CD4-positive, alpha-beta T cell treated with Interferon alpha-2 for 1 hour (primary cell): ENCODE measurements at places on chromosomes 16 and 17.

DNA sequence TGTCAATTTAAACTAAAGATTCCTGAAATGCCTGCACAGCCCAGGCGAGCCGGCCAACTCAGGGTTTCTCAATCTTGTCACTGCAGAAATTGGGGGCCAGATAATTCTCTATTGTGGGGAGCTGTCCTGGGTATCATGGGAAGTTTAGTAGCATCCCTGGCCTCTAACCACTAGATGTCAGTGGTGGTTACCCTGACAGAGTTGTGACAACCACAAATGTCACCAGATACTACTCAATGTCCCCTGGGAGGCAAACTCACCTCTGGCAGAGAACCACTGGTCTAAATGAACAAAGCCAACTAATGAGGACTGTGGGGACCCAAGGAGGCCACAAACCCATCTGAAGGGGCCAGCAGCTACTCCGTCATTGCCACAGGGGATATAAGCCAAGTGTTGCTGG is 90.9 kb downstream of the MYH11 start:
- DNase-seq: peak; percentile 39

DNA sequence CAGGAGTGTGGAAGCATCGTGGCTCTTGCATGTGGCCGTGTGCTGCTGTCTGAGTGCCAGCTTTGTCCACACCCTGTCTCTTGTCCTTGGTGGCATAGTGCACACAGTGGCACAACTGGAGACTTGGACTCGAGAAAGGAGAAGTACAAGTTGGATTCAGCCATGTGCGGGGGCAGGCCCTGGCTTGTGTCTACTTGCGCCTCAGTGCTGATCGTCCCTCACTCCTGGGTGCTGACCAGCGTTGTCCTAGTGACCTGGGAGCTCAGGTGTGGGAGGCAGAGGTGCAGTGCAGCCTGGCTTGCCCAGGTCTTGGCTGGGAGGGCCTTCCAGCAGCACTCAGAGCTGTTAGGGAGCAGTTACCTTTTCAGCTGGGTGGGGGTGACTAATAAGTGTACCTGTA is 20.6 kb downstream of the MPRIP start:
- DNase-seq: no peak

DNA sequence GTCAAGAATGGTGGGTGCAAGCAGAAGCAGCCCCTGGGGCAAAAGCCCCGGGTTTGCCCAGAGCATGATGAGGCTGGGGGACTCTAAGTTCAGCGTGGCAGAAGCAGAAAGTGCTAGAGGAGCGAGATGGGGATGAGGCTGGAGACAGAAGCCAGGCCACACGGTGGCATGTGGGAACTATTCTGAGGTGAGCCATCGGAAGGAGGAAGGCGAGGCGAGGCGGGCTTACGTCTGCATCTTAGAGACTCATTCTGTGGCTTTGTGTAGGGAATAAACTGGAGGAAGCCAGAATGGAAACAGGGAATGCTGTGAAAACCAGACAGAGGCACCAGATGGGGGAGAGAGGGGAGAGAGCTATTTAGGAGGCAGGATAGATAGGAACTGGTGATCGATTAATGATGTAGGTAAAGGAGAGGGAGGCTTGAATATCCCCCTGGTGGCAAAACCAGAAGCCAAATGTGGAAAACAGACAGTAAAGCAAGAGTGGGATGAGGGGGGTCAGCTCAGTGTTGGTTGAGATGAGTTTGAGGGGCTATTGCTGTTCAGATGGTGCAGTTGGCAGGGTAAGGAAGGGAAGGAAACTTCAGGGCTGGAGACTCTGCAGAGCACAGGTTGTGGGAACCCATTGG is 3.1 kb upstream of the TNFSF13 start:
- no peak for DNase-seq

DNA sequence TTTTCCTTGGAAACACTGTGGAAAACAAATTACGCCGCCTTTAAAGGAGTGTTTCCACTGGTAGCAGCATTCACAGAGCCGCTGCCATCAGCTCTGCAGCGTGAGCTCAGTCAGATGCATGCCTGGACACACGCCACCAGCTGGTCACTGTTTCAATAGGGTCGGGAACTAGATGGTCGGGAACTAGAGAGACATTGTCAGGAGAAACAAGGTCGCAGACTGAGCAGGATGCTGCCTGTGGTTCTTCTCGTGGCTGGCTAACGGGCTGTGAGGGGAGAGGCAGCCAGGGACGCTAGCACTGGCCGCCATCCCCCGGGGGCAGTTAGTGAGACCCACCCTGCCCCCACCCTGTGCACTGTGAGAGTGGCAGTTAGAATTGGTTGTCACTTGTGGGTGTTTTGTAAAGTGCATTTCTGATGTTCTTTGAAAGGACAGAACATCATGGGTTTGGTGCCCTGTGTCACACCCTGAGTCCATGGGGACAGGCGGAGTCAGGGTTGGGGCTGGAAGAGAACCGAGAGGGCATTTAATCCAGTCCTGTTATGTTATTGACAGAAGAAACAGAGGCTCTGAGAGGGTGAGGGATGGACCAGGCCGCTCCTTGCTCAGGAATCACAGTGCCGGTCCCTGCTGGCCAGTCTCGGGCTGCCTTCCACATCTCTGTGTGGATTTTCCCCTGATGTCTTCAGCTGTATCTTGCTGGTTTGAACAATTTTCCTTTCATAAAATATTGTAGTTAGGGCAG is 86.3 kb downstream of the SPECC1 start:
- no peak for DNase-seq

DNA sequence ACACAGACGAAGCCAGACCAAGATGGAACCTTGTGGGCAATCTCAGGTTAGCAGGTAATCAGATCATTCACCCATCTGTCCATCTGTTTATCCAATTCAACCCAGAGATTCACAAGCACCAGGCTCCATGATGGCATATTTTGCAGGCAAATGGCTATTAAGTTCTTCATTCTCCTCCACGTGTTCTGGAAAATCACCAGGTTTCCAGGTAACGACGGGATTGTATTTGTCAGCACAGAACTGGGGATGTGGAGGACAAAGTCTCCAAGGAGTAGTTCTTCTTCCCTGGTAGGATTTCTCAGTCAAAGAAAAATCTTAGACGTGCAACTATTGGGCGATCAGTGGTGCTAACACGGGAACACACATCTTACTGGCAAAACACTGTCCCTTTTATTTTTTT is 368.8 kb downstream of the SLC39A11 start:
- DNase-seq: no peak

GRCh38 chr17:82788206-82789001 is 36.5 kb downstream of the TBCD start:
- no peak for DNase-seq

DNA sequence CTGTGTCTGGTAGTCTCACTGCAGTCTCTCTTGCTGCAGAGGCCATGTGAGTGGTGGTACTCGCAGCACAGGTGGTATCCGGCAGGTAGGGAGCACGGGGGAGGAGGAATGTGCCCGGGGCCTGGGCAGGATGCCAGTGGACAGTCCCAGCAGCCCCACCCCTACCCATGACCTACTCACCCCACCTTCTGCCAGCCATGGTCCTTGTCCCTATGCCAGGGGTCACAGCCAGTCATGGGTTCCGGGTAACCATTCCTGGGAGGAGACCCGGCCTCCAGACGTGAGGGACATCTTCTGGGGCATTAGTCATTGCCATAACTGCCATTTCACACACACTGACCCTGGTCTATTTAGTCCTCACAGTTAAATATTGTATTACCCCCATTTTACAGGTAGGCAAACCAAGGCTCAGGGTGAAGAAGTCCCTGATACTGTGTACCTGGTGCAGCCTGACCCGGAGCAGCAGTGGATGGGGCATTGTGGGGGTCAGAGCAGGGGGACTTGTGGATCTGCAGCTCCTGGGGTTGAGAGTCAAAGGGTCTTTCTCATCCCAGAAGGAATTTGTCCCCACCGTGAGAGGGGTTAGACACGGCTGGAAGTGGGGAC is 58.8 kb upstream of the TAC4 start:
- DNase-seq: no peak

DNA sequence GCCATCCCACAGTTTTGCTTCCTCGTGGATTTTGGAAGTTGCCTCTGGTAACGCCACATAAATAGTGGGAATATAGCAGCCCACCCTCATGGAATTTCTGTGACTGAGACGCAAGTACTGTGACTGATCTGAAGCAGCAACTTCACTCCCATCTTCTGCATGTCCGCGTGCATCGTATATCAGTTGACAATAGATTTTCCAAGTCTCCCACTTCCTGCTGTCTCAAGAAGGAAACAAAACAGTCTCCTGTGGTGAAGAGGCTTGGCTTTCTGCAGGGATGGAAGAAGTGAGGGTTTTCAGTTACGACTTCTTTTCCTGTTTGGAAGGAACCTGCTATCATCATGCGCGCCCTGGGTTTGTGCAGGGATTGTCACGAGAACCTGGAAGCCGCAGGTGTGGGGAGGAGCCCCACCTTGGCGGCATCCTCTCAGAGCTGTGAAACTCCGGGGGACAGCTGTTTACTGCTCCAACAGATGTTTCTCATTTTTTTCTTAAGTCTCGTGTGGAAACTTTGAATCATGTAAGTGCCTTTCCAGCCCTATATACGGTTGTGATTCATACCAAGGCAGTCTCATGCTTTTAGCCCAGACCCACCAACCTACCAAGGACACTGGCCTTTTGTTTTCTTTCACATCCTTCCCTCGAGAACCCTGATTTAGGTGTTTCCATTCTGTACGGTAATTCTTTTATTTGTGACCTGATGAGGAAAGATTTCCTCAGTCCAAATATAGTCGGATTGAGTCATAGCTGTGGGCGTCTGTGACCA is 57.5 kb downstream of the WIPI1 start:
- no peak for DNase-seq

DNA sequence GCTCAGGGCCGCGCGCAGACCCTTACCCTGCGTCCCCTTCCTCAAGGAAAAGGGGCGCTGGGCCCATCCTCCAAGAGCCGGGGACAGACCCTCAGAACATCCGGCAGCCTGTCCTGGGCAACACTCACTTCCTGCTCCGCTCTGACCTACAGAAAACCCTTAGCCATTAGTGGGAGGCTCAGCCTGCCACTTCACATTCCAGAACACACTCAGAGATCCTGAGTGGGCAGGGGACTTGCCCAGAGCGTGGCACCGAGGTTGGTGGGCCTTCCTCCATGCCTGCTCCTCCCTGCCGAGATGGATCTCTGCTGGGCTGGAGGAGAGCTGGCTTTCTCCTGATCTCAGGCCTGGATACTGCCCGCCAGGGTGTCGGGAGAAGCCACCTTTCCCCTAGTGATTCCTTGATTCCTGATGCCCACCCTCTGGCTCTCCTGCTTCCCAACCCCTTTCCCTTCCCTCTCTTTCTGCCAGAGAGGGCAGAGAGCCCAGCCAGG is 1.5 kb downstream of the SCARF1 start:
- DNase-seq: peak; percentile 5

DNA sequence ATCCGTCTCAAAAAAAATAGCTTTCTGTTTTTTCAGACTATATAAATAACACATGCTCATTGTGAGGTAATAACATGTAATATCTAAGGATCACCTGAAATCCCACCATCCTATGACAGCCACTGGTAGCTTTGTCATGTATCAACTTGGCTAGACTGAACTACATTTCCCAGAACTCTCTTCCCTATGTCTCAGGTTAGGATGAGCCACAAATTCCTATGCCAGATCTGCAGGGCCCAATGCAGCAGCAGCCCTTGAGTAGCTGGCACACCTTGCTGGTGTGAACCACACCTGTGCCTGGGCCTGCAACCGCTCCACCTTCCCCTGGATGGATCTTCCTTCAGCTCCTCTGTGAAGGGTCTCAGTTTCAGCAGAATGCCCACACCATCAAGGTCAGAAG is 28.1 kb downstream of the OGFOD1 start:
- no peak for DNase-seq

GRCh38 chr17:65261152-65261551 is 124.0 kb downstream of the RGS9 start:
- DNase-seq: no peak

- peak; percentile 85 for DNase-seq
Observed at GRCh38 chr16:11560701-11561453, 25.8 kb downstream of the LITAF start.

DNA sequence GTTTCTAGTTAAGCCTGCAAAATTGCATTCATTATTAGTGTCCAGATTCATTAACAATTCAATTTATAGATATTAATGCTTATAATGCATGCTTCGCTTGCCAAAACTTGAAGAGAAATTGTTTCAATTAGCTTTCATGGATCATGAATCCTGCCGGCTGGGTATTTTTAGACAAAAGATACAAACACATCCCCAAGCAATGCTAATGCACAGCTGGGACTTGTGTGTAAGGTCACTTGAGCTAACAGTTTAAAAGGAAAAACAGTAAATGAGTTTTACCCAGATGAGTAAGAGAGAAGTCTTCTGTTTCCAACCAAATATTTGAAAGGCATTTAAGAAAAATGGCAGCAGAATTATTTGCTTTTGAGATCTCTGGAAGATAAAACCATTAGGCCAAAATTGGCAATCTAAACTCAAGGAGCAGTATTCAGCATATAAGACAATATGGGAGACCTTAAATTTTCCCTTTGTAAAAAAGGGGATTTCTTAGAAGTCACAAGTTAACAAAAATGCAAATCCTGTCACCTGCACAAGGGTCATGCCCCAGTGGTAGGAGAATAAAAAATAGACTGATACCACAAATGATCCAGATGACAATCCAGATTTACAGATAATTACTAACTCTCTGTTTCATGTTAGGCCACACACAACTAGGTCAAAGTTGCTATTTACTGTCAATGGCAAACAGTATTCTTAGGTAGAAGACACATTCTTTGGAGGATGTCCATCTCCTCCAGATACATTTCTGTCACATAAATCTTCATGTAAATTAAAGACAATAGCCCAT is 418.4 kb upstream of the PMFBP1 start:
- DNase-seq: no peak

DNA sequence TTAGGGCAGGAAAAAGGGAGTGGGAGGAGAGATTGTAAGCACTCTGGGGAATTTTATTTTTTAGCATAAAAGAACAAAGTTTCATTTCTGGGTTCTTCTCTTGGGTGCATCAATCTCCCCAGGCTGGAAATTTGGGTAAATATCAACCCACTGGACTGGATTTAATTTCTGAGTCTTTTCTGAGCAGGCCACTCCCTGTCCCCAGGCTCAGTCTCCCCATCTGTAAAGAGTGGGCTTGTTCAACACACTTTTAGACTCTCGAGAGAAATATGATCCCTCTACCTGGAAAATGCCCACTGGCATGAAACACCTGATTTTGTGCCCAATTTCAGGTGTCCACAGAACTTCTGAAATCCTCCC is 617 bp upstream of the VTN start:
- DNase-seq: peak; percentile 7
